ENCODE measurements at places on chromosomes 12 and 14.
A peak's percentile ranks its signal among the peaks of the same experiment; 100 is the strongest.

- DNase-seq = no peak
Observed at GRCh38 chr12:25249931-25250738, 594 bp downstream of the KRAS start.

DNA sequence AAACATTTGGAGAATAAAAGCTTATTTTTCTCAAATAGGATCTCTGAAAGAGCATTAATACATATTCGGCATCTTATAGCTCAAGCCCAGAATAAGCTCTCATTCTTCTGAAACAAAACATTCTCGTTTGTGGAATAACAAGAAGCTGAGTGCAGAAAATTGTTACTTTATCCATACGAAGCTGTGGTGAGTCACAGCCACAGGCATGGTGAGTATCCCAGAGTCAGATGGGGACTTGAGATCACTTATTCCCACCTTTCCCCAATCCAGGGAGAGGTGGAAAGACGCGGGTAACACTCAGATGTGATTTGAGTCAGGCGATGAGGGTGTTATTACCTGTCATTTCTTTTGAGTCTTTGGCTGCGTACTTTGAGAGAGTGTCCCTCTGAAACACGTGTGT is 214.6 kb upstream of the TMEM132C start:
- peak; percentile 24 for DNase-seq

DNA sequence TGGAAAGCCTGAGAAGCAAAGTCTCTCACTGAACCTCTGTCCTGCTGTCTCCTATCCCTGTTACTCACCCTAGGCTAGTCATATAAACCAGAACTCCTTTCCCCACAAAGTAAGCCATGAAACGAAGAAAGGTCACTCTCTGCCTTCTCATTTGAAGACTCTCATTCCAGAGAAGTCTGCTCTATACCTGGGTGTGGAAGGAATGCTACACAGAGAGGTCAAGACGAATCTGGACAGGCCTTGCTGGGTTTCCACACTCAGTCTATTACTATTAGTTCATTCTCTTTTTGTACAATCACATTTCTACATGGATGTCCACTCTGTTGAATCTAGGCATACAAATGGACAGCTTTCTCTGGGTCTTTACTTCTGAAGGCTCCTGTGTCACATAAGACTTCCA is 2.4 kb upstream of the AEBP2 start:
- no peak for DNase-seq

DNA sequence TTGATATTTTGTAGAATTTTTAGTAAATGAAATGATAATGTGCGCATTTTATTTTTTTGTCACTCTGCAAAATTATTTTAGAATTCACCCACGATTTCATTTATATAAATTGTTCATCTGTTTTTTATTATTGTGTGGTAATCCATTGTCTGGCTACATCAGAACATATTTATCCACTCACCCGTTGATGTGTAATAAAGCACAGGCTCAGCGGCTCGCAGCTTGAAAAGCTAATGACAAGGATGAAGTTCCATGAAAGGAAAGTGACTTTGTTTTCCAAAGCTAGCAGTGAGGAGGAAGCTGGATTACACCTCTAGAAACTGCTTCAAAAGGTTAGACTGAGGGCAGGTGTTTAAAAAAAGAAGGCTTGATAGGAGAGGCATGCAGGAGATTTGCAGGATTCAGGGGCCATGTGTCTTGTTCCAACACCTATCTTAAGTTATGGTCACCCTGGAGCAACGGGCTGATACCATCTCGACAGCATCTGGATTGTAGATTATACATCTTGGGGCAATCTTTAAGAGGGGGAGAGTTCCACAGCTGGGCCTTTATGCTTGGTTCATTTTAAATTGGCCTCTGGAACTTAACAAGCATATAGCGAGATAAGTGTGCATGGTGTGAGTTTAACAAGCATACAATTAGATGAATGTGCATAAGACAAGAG is 194.1 kb downstream of the TMTC3 start:
- DNase-seq = no peak

- DNase-seq = no peak
Observed at GRCh38 chr14:60253649-60254048, 4.6 kb downstream of the PPM1A start.

DNA sequence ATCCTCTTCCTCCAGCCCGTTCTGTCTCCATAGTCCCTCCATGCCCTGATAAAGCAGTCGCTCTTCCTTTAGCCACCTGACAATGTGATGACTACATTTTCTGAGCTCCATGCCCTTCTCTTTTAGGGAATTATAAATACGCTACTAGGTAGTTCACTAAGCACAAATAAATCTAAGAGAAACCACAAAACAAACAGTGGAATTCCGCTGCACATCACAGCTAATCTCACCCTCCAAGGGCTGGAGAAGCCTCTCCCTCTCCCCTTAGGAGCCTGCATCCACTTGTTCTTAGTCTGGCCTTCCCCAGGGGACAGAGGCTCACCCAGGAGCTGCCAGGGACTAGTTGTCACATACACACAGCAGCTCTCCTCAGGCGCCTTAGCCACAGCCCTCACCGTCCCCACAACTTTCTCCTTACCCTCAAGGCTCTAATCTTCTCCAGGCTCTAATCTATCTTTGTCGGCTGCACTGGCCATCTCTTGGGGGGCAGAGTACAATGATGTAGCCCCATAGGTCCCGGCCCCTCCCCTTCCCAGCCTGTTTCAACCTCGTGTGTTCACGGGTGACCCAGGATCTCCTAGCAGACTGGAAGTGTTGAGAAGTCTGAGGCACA is 55.9 kb upstream of the GPR68 start:
- no peak for DNase-seq

DNA sequence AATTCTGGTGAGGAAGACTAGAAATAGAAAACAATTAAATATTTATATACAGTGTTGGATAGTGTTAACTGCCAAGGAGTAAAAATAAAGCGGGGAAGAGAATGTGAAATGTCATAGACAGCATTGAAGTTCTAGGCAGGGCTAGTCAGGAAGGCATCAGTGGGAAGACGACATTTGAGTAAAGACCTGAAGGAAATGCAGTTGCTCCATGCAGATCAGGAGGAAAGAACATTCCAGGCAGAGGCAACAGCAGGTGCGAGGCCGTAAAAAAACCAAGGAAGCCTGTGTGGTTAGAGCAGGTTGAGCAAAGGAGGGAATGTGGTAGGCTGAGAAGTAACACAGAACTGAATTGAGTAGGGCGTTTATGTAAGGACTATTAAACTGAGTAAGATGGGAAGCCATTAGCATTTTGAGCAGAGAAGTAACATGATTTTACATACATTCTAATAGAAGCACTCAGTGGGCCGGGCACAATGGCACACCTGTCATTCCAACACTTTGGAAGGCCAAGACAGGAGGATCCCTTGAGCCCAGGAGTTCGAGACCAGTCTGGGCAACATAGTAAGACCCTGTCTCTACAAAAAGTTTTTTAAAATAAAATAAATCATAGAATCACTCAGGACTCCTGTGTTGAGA is 14.9 kb downstream of the SLC35E3 start:
- no peak for DNase-seq

- DNase-seq = no peak
Observed at GRCh38 chr12:19893514-19893913, 454.2 kb downstream of the AEBP2 start.

- DNase-seq = no peak
Observed at GRCh38 chr14:69044965-69045555, 66.0 kb upstream of the ACTN1 start.

DNA sequence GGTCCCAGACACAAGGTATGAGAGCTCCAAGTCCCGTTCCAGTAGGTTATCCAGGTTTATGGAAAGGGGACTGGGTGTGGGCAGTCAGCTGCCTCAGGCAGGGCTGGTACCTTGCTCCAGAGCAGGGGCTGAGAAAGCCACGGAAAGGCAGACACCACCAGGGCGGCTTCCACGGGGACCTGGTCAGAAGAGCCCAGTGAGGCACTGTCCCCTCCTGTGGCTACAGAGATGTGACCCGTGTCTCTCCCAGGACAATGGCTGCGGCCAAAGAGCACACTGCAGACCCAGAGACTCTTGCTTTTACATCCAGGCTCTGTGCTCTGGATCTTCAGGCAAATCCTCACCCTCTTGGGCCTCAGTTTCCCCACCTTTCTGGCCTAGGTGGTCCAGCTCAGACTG is 8.8 kb downstream of the SERPINA4 start:
- no peak for DNase-seq

- DNase-seq = peak; percentile 67
Observed at GRCh38 chr12:116434155-116435011, 124.8 kb upstream of the MAP1LC3B2 start.

- no peak for DNase-seq
Observed at GRCh38 chr14:41806366-41806975, 199.8 kb downstream of the LRFN5 start.

GRCh38 chr14:88599761-88600439 is 37.1 kb downstream of the ZC3H14 start:
- no peak for DNase-seq

- DNase-seq = no peak
Observed at GRCh38 chr12:2634471-2634870, 160.3 kb upstream of the FKBP4 start.

DNA sequence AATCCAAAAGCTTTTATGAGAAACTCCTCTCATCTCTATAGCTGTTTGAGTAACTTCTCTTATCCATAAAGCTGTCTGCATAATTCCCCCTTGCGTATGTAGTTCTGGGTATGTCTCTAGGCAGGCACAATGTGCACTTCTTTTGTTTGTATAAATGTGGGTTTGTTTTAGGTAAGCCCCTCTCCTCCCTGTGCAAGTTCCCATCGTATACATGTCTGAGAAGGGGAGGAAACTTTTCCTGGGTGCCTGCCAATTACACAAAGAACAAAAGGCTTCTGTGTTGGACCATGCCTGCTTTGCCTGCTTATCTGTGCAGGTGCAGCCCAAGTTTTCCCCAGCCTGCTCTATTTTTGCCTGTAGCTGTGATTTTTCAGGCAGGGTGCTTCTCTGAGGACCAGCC is 96.7 kb downstream of the CCER1 start:
- DNase-seq = no peak

Measured in AG04449 (cell line).